ENCODE measurements at places on chromosomes 1 and 21. TPM values are rescaled to one million over a fixed set of nuclear protein-coding genes. Genes with fewer than 3 reads are reported as not detected.

The CLCN6 gene
- total RNA-seq, result 6.2 TPM

GRCh38 chr1:42422737-42423136 is 33.1 kb downstream of the ZMYND12 start:
- no peak overlapping the region for H3K27ac ChIP-seq
- H3K27me3 ChIP-seq, result no peaks in the 10 kb centered on the region
- H3K36me3 ChIP-seq, result no peaks in the 10 kb centered on the region
- no peak for DNase-seq
- peaks cover 10% of the 10 kb centered on the region for H3K4me1 ChIP-seq

DNA sequence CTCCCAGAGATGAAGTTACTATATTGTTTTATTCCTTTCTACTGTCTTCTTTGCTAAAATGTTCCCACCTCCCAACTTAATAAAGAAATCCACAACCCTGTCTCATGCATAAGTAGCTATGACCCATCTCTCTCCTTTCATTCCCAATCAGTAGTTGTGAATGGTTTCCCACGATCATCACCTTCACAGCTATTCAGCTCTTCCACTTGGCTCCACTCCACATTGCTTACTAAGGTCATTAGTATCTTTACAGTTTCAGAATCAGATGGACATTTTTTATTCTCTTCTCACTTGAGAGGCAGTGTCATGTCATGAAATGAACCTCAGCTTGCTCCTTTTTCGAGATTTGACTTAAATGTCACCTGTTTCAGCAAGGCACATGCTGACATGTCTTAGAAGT is 47.1 kb upstream of the COG2 start:
- no peak overlapping the region for H3K27ac ChIP-seq
- H3K4me1 ChIP-seq, result no peaks in the 10 kb centered on the region
- peaks cover 3% of the 10 kb centered on the region for H3K27me3 ChIP-seq
- no peak overlapping the region for H3K4me3 ChIP-seq
- no peak for DNase-seq

DNA sequence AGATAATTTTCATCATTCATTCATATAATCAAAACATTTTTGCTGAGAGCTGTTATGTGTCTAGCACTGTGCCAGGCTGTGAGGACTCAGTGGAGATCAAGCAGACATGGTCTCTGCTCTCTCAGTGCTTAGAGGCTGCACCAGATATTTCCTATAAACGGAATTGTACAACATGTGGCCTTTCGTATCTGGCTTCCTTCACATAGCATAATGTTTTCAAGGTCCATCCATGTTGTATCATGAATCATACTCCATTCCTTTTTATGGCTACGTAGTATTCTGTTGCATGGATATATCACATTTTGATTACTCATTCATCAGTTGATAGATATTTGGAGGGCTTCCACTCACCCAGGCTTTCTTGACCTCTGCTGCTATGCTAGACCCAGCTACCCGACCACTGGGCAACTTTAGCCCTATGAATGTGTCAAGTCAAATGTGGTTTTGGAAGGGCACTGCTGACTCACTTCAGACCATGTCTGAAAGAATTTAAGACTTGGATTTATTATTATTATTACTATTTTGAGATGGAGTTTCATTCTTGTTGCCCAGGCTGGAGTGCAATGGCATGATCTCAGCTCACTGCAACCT is 18.5 kb downstream of the NCF2 start:
- no peaks in the 10 kb centered on the region for H3K27me3 ChIP-seq
- no peak for DNase-seq

GRCh38 chr1:7256526-7256925 is 471.3 kb downstream of the CAMTA1 start:
- no peaks in the 10 kb centered on the region for H3K4me1 ChIP-seq
- peak; percentile 45 for DNase-seq
- H3K36me3 ChIP-seq, result no peaks in the 10 kb centered on the region
- no peak overlapping the region for H3K4me3 ChIP-seq

- H3K4me1 ChIP-seq, result peaks cover 27% of the 10 kb centered on the region
- no peak for DNase-seq
- H3K4me3 ChIP-seq, result no peak overlapping the region
- H3K27me3 ChIP-seq, result peaks cover 61% of the 10 kb centered on the region
- no peak overlapping the region for H3K27ac ChIP-seq
Observed at GRCh38 chr1:24934310-24935195, 4.5 kb upstream of the RUNX3 start.

DNA sequence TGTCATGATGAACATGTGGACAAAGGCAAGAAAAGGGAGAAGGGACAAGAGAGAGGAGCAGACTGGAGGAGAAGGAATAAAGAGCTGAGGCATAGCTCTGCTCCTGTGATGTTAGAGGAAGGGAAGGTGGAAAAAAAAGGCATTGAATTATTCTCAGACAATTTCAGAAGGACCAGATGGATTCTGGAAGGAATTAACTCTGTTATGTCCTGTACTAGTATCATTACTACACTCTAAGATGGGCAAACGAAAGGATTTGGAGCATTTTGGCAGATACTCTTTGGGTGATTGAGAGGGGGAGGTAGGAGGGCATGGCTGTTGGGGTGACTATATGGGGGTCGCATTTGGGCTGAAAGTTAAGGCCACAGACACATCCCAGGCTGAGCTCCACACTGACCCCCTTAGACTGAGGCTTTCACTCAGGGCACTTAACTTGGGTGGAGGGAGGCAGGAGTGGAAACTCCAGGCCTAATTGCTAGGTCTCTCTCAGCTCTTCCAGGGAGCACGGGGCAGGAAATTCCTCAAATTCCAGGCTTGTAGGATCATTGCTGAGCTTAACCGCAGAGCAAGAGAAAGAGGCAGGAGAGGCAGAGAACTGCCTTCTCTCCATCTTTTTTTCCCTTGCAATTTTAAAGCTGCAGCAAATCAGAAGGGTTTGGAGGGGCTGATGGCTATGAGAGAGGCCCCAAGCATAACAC is 25.9 kb downstream of the KIRREL1 start:
- H3K27ac ChIP-seq, result peak overlapping the region; percentile 85
- no peaks in the 10 kb centered on the region for H3K36me3 ChIP-seq
- no peak for DNase-seq
- no peak overlapping the region for H3K4me3 ChIP-seq
- peaks cover 76% of the 10 kb centered on the region for H3K4me1 ChIP-seq
- no peaks in the 10 kb centered on the region for H3K27me3 ChIP-seq

The AIRE gene
- not detected for total RNA-seq

The GADD45A gene
- total RNA-seq, result 27.6 TPM

DNA sequence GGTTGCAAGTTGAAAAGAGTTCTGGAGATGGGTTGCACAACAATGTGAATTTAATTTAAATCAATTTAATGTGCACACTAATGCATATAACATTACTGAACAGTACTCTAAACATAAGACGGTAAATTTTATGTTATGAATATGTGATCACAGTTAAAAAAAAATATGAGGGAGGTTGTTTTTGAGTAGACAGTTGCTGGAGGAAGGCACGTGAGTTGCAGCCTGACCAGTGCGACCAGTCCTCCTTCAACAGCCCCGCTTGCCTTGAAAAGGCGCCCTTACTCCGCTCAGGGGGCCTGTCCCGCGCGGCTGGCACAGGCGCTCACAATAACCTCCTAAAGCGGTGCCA is 322 bp upstream of the OLIG1 start:
- no peak overlapping the region for H3K27ac ChIP-seq
- DNase-seq, result no peak
- H3K36me3 ChIP-seq, result no peaks in the 10 kb centered on the region

- no peaks in the 10 kb centered on the region for H3K27me3 ChIP-seq
- peak; percentile 85 for DNase-seq
- H3K4me3 ChIP-seq, result peak overlapping the region; percentile 22
- no peaks in the 10 kb centered on the region for H3K36me3 ChIP-seq
- H3K27ac ChIP-seq, result peak overlapping the region; percentile 81
Observed at GRCh38 chr1:1858382-1859086, 32.4 kb downstream of the GNB1 start.

- H3K36me3 ChIP-seq, result no peaks in the 10 kb centered on the region
- no peak overlapping the region for H3K27ac ChIP-seq
- peaks cover 62% of the 10 kb centered on the region for H3K27me3 ChIP-seq
- H3K4me1 ChIP-seq, result no peaks in the 10 kb centered on the region
- H3K4me3 ChIP-seq, result no peak overlapping the region
- no peak for DNase-seq
Observed at GRCh38 chr1:29687166-29687565, 450.8 kb downstream of the PTPRU start.

- no peaks in the 10 kb centered on the region for H3K4me1 ChIP-seq
- H3K36me3 ChIP-seq, result no peaks in the 10 kb centered on the region
- H3K27me3 ChIP-seq, result peaks cover 66% of the 10 kb centered on the region
- H3K27ac ChIP-seq, result no peak overlapping the region
- H3K4me3 ChIP-seq, result no peak overlapping the region
- no peak for DNase-seq
Observed at GRCh38 chr1:3152143-3152542, 83.1 kb downstream of the PRDM16 start.

The C1QB gene
- 44.3 TPM for total RNA-seq

DNA sequence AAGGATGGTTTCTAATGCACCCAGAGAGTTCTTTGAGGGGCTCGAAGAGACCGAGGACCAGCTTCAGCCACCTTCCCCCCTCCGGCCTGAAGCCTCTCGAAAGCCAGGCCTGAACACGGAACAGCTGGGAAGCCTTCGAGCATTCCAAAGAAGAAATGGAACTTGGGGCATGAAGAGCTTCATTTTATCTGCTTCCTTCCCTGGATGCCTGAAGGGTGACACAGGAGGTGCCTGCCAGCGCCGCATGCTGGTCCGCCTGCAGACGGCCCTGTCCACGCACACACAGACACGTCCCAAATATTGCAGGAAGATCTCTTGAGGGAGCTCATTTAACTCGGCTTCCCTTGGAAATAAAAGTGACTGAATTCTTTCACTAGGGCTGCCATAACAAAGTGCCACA is 73.7 kb downstream of the TOMM20 start:
- no peak overlapping the region for H3K4me3 ChIP-seq
- DNase-seq, result no peak
- H3K4me1 ChIP-seq, result peaks cover 12% of the 10 kb centered on the region
- no peak overlapping the region for H3K27ac ChIP-seq

The ROR1 gene
- total RNA-seq, result 10.6 TPM

The HSPA6 gene
- total RNA-seq, result 8.1 TPM

The HORMAD1 gene
- total RNA-seq, result not detected

DNA sequence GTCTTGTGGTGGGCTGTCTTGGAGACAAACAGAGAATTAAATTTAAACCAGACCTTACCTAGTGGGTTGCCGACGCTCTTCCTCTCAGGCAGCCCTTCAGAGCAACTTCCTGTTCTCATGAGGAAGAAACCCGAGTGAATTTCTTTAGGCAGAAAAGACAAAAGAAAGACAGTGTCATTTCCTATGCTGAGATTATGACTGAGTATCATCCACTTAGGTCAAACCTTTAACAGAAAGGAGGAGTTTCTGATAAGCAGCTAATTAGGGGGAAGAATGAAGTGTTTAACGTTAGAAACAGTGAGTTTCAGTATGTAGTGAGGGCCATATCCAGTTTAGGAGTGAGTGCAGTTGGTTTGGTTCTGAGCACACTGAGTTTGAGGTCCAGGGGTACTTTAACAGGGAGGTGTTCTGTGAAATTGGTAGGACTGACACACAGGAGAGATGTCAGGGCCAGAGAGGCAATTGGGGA is 38.7 kb downstream of the FASLG start:
- H3K27ac ChIP-seq, result no peak overlapping the region
- H3K27me3 ChIP-seq, result no peaks in the 10 kb centered on the region
- no peaks in the 10 kb centered on the region for H3K4me1 ChIP-seq
- no peak for DNase-seq
- H3K36me3 ChIP-seq, result no peaks in the 10 kb centered on the region
- no peak overlapping the region for H3K4me3 ChIP-seq

DNA sequence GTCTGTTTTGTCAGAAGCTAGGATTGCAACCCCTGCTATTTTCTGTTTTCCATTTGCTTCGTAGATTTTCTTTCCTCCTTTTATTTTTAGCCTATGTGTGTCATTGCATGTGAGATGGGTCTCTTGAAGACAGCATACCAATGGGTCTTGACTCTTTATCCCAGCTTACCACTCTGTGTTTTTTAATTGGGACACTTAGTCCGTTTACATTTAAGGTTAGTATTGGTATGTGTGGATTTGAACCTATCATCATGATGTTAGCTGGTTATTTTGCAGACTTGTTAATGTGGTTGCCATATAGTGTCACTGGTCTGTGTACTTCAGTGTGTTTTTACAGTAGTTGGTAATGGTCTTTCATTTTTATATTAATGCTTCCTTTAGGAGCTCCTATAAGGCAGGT is 141.5 kb downstream of the DNAH14 start:
- DNase-seq, result no peak
- H3K4me3 ChIP-seq, result no peak overlapping the region
- H3K27ac ChIP-seq, result no peak overlapping the region
- H3K27me3 ChIP-seq, result no peaks in the 10 kb centered on the region
- H3K36me3 ChIP-seq, result no peaks in the 10 kb centered on the region

DNA sequence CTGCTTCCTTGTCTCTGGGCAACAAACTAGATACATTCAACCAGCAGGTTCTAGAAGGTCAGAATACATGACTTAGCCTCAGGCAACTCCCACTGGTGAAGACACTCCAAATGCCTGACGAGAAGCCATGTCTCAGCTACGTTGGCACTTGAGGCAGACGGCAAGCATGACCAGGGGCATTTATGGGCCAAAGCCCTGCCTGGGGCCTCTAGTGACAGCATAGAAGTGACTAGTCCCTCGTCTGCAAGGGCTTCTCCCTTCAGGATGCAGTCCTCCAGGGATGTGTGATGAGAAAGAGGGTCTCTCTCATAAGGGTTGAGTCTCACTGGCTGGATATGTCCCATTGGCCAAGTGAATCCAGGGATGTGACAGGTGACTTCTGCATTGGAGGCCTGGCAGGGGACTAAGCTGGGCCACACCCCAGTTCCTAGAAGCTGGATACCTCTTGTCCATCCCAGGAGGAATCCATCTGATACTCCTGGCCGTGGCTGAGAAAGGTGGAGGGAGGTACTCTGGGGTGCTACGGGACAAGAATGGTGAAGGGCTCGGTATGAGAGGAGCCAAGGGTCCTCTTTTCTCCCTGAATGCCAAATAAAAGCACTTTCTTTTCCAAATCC is 148.6 kb upstream of the HMGB4 start:
- no peak overlapping the region for H3K27ac ChIP-seq
- H3K36me3 ChIP-seq, result no peaks in the 10 kb centered on the region
- no peaks in the 10 kb centered on the region for H3K4me1 ChIP-seq
- no peak overlapping the region for H3K4me3 ChIP-seq
- DNase-seq, result no peak
- peaks cover 22% of the 10 kb centered on the region for H3K27me3 ChIP-seq

The KCNE2 gene
- not detected for total RNA-seq

DNA sequence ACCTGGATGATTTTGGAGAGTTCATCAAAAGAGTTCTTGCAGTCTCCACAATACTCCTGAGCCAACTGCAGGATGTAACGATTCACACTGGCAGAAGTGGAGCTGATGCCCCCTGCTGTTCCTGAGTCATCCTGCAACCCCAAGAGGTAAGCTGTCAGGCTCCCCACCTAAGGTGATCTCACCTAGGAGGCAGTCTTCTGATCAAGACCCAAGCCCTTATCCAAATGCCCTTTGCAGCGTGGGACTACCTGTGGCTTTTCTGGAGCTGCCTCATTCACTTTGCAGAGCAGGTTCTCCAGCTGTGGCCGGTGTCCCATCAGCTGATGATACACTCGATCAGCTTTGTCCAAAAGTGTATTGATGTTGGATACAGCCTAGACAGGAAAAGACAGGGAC is 96.4 kb downstream of the UBR4 start:
- H3K36me3 ChIP-seq, result peaks cover 100% of the 10 kb centered on the region
- H3K4me3 ChIP-seq, result no peak overlapping the region
- no peak for DNase-seq
- H3K27ac ChIP-seq, result no peak overlapping the region
- no peaks in the 10 kb centered on the region for H3K4me1 ChIP-seq

- H3K4me1 ChIP-seq, result peaks cover 20% of the 10 kb centered on the region
- H3K27me3 ChIP-seq, result no peaks in the 10 kb centered on the region
- peak overlapping the region; percentile 73 for H3K27ac ChIP-seq
- H3K36me3 ChIP-seq, result no peaks in the 10 kb centered on the region
- peak overlapping the region; percentile 41 for H3K4me3 ChIP-seq
- no peak for DNase-seq
Observed at GRCh38 chr1:78619446-78619802, 824 bp upstream of the IFI44L start.
